ENCODE measurements at places on chromosomes 2 and 18. TPM values are rescaled to one million over a fixed set of nuclear protein-coding genes. Genes with fewer than 3 reads are reported as not detected.
A peak's percentile ranks its signal among the peaks of the same experiment; 100 is the strongest.

DNA sequence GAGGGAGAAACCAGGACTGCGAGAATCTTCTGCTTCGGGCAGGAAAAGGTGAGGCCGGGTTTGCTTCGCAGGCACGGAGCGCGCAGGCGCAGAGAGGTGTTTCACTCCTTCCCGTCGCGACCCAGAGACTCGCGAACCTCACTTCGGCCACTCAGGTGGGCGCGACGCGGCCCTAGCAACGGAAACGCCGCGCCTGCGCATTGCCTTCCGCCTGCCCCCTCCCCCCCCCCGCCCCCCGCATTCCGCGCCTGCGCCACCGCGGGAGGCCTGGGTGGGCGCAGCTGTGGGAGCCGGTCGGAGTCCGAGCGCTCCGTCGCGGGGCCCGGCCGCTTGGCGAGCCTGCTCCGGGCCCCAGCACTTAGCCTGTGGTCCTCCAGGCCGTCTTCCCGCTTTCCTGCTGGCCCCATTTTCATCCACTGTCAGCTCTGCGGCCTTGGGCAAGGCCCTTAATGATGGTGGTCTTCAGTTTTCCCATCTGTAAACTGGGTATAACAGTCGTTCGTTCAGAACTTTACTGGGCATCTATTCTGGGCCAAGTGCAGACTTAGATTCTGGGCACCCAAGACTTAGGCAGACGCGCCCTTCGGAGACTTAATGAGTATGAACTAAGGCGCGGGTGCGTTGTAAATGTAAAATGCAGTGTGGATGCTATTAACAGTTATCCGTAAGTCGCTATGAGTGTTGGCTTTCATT is 62.1 kb upstream of the ACKR3 start:
- DNase-seq, result peak; percentile 65

GRCh38 chr2:148696985-148697384 is 52.4 kb downstream of the EPC2 start:
- DNase-seq, result no peak

The KANSL3 gene
- 28.2 TPM for total RNA-seq

GRCh38 chr2:233339427-233339826 is 14.9 kb upstream of the DGKD start:
- DNase-seq, result no peak

DNA sequence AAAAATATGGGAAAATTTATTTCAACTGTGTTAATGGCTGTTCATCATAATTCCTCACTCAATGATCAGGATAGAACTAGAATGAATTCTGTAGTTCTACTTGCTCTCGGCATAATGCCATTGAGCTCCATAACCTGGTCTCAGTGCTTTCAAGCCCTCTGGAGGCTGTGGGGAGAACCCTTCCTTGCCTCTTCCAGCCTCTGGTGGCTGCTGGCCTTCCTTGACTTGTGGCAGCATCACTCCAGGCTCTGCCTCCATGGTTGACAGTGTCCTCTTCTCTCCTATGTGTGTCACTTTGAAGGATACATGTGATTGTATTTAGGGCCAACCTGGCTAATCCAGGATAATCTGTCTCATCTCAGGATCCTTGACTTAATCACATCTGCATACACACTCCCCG is 26.9 kb upstream of the CABYR start:
- no peak for DNase-seq

The GPR39 gene
- 1.3 TPM for total RNA-seq

- DNase-seq, result no peak
Measured at GRCh38 chr2:222734703-222735014, 63.2 kb downstream of the MOGAT1 start.

DNA sequence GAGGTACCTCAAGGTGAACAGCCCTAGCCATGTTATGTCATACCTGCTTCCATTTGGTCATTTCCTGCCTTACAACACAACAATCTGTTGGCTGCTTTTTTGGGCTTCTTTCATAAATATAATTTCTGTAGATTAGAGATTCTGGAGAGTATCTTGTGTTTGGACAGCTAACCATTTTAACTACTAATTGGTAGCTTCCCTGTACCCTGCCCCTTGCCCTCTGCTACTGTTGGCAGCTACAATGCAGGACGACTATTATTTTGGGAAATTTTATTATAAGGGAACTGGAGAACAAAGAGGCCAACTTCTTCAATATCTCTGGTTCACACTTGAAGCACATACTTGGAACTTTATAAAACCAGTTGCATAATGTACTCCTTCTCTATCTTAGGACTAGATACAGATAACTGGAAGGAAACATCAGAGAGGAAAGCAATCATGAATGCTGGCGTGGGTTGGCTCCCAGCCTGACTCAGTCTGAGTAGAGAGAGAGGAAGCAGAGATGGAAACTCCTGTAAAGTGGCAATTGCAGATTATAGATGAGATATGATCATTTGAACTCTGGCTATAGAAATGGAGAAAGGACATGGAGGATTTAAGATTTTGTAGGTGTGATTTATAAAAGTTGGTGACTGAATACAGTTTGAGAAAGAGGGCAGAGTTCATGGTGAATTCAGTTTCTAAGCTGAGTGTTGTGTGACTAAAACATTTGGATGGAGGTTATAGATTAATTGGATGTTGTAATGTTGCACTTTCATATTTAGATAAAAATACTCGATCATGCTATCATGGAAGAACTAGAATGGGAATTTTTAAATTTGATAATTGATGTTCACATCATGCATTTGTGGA is 74.5 kb downstream of the MDH1 start:
- no peak for DNase-seq

The RTP5 gene
- total RNA-seq, result not detected

- peak; percentile 11 for DNase-seq
Measured at GRCh38 chr2:82913566-82913965, 1545.5 kb downstream of the SUCLG1 start.

DNA sequence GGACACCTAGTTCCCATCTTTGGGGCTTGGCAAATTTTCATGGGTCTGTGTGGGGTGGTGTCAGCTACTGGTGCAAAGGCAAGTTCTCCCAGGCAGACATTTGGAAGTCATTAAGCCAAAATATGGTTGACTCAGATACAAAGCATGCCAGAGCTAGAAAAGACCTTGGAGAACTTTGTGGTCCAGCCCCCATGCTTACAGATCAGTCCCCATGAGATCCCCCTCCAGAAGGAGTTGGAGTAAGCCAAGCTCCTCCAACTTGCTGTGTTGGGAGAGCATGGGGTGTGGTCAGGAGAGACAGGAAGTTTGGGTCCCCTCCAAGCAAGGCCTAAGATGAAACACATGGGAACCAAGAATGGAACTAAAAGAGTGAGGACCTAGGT is 224.5 kb downstream of the CYP26B1 start:
- no peak for DNase-seq

The ME2 gene
- total RNA-seq, result 43.9 TPM

DNA sequence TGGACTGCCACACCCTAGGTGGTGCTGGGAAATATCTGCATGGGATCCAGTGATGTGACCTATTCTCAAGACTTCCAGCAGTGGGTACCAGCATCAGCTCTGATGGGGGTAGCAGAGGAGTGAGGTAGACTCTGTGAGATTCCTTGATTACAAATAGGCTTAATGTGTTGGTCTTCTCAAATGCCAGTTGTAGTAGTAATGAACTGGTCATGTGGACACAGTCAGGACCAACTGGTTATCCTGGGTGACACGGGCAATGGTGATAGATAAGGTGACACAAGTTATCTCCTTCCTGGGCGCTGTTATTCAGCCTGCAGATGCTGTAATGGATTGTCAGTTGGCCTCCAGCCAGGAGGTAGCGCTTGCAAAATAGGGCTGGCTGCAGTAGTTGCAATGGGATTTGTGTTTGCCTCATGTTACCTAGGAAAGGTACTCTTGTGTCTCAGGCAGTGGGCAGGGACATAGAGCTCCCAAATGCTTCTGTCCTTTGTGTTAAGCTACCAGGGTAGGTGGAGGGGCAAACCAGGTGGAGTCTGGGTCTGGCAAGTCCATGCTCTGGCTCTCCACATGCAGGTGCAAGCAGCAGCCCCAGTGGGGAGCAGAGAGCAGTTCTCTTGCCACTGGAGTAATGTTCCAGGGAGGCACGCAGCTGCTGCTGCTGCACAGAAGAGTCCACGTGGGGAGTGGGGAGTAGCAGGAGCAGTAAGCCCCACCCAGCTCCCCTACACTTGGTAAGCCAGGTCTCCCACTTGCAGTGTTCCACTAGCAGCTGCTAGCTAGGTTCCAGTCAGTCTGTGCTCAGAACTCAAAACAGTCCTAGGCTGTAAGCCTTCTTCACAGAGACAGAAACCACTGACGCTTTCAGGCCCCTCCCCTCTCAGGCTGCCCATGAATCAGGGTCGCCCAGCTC is 505.4 kb upstream of the DDX18 start:
- no peak for DNase-seq

- no peak for DNase-seq
Measured at GRCh38 chr2:141728142-141728541, 402.7 kb downstream of the LRP1B start.

The RBM44 gene
- 0.17 TPM for total RNA-seq

- no peak for DNase-seq
Measured at GRCh38 chr2:26876260-26876659, 28.3 kb downstream of the DPYSL5 start.

- no peak for DNase-seq
Measured at GRCh38 chr2:205297368-205297767, 384.9 kb upstream of the NRP2 start.

GRCh38 chr2:154470376-154470775 is 228.1 kb upstream of the KCNJ3 start:
- no peak for DNase-seq

The ESPNL gene
- 1.3 TPM for total RNA-seq

DNA sequence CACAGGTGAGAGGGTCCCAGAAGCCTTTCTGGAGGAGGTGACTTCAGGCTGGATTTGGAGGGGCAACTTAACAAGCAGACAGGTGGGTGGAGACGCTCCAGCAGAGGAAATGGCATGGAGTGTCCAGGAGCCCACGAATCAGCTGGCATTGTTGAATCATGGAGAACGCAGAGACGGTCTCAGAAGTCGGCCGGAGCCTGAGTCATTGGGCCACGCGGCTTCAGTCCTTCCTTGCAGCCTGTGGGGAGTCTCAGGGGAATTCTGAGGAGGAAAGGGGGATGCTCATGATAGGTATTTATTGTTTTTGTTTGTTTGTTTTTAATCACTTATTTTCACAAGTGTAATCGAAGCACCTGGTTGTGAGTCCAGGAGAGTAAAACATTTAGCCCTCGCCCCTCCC is 184.6 kb upstream of the HDAC4 start:
- no peak for DNase-seq

The MATN3 gene
- 2.3 TPM for total RNA-seq

- no peak for DNase-seq
Measured at GRCh38 chr2:5549771-5550170, 142.4 kb upstream of the SOX11 start.

DNA sequence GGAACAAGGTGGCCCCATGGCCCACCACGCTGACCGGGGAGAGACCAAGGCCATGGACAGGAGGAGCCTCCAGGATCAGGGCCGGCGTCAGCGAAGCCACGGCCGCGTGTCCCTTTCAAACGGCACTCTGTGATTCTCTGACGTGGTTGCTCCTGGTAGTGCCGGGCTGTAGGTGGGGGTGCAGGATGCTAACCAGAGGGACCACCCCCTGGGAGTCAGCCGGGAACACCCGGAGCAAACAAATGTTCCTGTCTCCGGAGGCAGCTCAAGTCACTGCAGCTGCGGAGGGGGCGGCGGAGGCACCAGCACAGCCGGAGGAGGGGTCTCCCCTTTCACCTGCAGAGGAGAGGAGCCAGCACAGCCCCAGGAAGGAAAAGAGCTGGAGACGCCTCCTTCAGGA is 750.6 kb upstream of the SALL3 start:
- DNase-seq, result no peak
